ENCODE measurements at places on chromosomes 2 and 18.
A peak's percentile ranks its signal among the peaks of the same experiment; 100 is the strongest.

DNA sequence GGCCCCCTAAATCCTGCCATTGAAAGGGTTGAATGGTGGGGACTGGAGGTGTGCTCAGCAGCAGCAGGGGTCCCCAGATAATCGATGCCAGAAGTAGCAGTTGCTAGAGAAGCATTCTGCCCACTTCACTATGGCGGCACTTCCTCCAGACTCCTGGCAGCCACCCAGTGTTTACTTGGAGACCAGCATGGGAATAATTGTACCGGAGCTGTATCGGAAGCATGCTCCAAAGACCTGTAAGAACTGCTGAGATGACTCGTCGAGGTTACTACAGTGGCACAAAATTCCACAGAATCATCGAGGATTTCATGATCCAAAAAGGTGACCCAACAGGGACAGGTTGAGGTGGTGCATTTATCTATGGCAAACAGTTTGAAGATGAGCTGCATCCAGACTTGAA lies 11.0 kb upstream of the GAREM2 start:
- DNase-seq, result no peak

- DNase-seq, result no peak
Observed at GRCh38 chr2:235394278-235394828, 99.5 kb upstream of the AGAP1 start.

DNA sequence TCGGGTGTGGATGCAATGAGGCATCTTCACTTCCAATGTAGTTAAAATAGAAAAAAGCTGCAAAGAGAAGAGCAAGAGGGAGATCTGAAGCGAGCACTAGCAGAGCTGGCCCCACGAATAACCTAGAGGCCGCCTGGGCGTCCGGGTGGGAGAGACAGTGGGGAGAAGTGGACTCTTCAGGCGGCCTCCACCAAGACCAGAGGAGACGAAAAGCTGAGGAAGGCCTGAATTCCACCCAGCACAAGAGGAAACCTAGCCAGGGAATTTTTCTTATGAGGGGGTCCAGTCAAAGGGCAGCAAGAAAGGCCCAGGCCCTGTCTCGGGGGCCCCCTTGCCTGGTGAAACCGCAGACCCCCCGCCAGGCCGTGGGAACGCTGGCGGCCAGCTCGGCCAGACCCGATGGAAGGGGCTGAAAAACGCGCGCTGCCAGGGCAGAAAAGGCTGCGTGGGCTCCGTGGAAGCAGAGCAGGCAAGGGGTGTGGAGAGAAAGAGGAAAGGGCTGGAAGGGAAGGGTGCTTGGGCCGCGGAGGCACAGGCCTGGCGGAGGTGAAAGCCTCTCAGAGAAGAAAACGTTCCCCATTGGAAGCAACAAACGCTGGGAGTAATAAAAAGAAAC lies 69.2 kb downstream of the KCTD1 start:
- DNase-seq, result no peak

- no peak for DNase-seq
Observed at GRCh38 chr18:55237660-55238059, 278.4 kb upstream of the CCDC68 start.

GRCh38 chr2:15881120-15881433 lies 59.3 kb upstream of the MYCN start:
- DNase-seq, result no peak

- no peak for DNase-seq
Observed at GRCh38 chr18:12254136-12254819, at the start of gene CIDEA. Gene CIDEA (plus strand): TSS chr18:12254361. CDS start chr18:12254384, 23 bp downstream.

GRCh38 chr2:95024371-95024770 lies 1.1 kb upstream of the MAL start:
- no peak for DNase-seq

DNA sequence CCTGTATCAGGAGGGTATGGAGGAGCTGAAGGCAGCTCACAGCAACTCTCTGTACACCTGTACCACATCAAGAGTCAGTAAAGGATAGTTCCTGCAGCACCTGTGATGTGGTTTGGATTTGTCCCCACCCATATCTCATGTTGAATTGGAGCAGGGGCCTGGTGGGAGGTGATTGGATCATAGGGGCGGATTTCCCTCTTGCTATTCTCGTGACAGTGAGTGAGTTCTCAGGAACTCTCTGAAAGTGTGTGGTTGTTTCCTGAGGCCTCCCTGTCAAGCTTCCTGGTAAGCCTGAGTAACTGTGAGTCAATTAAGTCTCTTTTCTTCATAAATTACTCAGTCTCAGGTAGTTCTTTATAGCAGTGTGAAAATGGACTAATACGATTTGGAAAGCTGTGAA lies 28.9 kb downstream of the OSBPL1A start:
- DNase-seq, result peak; percentile 5

DNA sequence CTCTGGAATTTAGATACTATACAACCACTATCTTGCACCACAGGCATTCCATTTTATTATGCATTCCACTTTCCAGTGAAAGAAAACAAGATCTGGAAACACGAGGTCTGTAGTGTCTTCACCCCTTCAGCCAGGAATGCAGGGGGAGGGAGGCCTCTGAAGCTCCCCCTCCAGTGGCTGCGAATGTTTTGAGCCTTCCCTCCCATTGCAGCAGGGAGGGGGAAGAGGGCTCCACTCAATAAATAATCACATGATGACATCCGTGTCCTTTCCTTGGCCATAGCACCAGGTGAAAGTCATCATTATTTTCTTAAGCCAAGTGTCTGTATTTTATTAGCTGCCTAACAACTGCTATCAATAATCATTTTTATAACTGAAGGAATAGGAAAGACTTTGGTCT lies 38.6 kb downstream of the ALPK2 start:
- DNase-seq, result no peak

DNA sequence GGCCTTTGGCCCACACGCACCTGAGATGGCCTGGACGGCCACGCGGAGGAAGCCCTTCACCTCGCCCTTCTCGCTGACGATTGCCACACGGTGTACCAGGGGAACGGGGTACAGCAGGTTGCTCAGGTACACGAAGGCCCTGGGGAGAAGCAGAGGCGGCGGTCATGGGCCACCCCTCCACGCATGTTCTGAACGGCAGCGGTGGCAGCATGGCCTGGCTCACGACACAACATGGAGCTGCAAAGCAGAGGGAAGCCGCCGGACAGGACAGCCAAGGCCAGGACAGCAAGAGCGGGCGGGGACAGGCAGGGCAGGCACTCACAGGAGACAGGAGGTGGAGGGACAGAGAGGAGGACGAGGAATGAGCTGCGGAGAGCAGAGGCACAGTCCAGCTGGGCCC lies 58.7 kb downstream of the AQP12A start:
- DNase-seq, result no peak

DNA sequence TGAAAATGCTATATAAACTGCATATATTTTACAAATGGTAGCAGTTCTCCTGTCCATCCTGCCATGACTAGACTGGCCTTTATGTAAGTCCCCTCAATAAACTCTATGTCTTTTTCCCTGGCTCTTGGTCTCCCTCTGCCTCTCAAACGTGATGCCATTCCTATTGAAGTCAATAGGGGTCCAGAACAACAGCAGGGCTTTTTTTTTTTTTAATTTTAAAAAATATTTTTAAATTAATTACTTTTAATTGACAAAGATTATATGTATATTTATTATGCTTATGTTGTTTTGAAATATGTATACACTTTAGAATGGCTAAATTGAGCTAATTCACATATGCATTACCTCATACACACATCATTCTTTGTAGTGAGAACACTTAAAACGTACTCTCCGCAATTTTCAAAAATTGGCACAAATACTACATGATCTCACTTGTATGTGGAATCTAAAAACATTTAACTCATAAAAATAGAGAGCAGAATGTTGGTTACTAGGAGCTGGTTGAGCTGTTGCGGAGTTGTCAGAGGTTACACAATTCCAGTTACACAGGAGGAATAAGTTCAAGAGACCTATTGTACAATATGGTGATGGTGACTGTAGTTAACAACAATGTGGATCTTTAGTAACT lies 123.1 kb downstream of the LRRTM4 start:
- no peak for DNase-seq

GRCh38 chr18:44701227-44701626 lies 20.5 kb downstream of the SETBP1 start:
- no peak for DNase-seq

DNA sequence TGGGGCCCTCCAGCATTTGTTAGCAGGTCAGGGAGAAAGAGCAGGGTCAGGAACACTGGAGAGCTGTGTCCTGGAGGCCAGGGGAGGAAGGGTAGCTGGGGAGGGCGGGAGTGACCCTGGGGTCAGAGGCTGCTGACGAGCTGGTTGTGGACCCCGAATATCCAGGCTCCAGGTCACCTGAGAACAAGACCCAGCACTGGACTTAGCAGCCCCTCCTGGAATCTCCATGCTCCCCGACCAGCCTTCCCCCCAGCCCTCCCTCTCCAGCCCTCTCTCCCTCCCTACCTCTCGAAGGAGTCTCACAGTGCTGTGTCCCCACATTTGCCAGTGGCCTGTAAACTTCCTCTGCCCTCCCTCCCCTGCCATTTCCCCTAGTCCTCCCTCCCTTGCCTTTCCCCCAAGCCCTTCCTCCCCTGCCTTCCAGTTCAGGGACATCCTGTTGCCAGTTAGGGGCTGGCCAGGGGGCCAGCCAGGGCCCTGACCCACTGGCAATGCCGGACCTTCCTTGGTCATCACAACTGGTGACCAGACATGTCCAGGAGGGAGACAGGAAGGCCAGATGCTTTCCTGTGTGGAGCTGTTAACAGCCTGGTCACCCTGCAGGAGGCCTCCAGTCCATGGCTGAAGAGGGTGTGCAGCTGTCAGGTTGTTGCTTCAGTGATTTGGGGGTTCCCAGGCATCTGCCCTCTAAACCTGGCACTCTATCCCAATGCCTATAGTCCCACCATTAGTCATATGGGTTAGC lies 50.0 kb upstream of the FAHD2A start:
- no peak for DNase-seq

- DNase-seq, result no peak
Observed at GRCh38 chr2:101199251-101199791, 48.1 kb upstream of the TBC1D8 start.

GRCh38 chr2:153584244-153584643 lies 105.7 kb upstream of the RPRM start:
- no peak for DNase-seq

DNA sequence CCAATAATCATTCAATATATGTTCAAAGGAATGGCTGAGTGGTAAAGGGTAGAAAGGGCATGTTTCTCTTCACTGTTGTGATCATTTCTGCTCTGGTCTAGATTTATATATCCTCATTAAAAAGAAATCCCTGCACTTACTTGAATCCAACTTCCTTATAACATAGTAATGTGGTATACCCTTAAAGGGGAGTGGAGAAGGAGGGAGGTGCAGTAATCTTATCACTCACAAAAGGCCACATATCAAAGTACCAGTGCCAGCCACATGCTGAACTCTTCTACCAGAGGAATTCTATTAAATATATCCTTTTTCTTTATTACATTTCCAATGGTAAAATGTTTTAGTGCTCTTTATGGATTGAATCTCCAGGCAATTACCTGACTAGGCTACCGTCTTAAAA lies 3.3 kb downstream of the KATNAL2 start:
- DNase-seq, result no peak

GRCh38 chr2:85016446-85016845 lies 45.5 kb downstream of the KCMF1 start:
- DNase-seq, result no peak

DNA sequence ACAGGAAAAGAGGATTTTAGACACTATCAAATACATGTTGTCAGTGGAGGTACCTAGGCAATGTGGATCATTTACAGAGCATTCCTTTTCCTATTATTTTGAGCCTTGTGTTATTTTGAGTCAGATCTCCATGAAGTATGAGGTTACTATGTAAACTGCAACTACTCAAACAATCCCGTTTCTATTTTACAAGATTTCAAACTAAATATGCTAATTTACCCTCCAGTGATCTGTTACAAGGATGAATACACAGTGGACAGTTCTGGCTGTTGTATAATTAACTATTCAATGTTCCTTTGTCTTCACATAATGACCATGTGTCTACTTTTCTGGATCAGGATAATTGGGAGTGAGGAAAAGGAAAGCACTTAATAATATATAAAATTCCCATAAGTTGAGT lies 4.6 kb downstream of the HOXD1 start:
- no peak for DNase-seq

GRCh38 chr18:3262234-3263131 lies 550 bp downstream of the MYL12B start:
- no peak for DNase-seq

- DNase-seq, result no peak
Observed at GRCh38 chr18:46060359-46060841, 11.7 kb downstream of the PSTPIP2 start.

- DNase-seq, result no peak
Observed at GRCh38 chr2:206558492-206558891, 83.8 kb upstream of the FAM237A start.

DNA sequence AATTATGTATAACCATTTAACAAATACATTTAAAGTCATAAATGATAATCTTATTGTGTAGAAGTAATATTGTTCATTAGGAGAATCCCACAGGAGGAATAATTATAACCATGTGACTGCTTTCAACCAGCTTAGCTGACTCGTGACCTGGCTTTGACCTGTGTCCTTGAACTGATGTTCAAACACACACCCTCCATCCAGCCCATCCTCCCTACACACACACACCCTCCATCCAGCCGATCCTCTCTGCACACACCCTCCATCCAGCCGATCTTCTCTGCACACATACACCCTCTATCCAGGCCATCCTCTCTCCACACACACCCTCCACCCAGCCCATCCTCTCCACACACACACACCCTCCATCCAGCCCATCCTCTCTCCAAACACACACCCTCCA lies 83.5 kb downstream of the EIPR1 start:
- no peak for DNase-seq

- DNase-seq, result peak; percentile 44
Observed at GRCh38 chr2:202870431-202871299, 901 bp downstream of the ICA1L start.

DNA sequence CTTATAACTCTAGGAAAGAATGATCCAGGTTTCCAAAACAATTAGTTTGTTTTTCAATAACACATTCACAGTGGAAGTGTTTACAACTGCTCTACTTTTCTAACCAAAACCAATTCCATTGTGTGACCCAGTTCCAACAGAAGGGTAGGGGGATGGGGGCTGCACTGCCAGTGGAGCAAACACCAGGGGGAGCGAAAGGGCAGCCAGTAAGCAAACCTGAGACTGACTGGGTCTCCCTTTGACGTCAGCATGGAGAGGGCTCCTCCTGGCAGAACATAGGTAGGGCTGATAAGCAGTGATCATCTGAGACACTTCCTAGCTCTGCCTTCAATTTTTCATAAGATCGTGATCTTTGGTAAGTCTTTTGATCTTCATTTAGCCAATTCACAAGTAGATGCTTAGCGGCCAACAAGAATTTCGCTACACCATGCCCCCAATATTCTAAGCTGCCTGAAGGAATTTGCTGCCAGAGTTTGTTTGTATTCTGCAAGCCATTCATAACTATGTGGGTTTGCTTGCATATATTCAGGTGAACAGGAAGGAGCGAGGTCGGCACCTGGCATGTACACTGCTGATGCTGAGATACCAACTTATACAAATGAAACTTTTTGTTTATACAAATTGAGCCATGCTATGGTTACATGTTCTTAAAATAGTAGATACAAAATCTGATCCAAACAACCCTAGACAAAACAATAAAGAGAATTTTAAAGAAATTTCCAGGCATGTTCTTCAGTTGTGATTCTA lies 45.9 kb downstream of the ST6GAL2 start:
- DNase-seq, result no peak

Measured in activated CD4-positive, CD25-positive, alpha-beta regulatory T cell treated with anti-CD3 and anti-CD28 coated beads, Interleukin-2, amount 50 U/mL, for 16 hours (primary cell).